Lung microvascular endothelial cell (primary cell): ENCODE measurements at places on chromosomes 5 and 9.

DNA sequence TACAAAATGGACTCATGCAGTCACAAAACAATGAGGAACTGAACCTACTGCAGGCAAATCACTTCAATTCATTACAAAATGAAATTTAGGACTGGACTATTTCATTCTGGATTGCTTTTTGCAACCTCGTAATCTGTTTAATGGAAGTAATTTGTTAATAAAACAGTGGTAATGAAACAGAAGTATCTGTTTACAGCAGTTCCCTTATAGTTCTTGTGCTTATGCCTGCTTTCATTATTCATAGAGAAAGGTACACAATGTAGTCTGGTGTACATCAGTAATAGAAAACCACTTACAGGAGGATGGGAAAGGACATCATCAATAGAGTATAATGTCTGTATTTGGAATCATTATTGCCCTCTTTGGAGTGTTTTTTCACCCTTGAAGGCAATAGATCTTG lies 389.2 kb upstream of the NUDT12 start:
- DNase-seq, result no peak

DNA sequence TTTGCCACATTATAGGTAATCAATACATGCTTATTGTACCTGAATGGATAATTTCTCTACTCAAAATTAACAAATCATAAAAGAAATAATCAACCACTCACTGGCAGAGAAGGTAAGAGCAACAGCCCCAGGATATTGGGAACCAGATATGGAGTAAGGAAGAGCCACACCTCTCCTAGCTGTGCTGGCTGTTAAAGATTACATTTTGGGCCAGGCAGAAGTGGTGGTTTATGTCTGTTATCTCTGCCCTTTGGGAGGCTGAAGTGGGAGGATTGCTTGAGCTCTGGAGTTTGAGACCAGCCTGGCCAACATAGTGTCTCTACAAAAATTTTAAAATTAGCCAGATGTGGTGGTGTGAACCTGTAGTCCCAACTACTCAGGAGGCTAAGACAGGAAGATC lies 56.4 kb downstream of the BHMT start:
- no peak for DNase-seq

DNA sequence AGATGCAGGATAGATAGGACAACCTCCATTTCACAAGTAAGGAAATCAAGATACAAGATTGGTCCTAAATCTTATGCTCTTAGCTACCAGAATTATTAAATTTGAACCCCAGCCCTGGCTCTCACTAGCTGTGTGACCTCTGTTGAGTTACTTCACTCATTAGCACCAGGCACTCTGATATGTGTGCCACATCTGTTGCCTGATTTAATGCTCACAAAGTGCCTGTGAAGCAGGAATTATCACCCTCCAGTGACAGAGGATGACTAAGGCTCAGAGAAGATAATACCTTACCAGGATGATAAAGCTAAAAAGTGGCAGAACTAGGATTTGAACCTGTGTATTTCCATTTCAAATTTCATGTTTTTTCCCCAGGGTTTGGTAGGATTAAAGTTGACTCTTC lies 110.0 kb downstream of the PLPPR1 start:
- DNase-seq, result no peak

DNA sequence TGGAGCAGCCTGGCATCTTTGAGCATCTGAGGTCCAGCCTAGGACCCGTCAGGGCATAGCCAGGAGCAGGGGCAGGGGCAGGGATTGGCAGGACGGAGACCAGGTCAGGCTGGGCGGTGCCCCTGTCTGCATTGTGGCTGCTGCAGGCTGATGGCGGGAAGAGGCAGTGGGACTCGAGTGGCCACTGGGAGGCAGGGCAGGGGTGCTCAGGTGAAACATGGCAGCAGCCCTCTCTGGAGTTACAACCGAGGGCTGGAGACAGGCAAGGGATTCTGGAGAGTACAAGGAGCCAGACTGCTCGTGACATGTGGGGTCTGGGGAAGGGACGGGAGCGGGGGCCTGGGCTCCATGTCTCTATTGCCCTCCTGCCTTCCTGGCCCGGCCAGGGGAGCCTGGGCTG lies 97.4 kb upstream of the RAPGEF1 start:
- DNase-seq, result peak; percentile 47

DNA sequence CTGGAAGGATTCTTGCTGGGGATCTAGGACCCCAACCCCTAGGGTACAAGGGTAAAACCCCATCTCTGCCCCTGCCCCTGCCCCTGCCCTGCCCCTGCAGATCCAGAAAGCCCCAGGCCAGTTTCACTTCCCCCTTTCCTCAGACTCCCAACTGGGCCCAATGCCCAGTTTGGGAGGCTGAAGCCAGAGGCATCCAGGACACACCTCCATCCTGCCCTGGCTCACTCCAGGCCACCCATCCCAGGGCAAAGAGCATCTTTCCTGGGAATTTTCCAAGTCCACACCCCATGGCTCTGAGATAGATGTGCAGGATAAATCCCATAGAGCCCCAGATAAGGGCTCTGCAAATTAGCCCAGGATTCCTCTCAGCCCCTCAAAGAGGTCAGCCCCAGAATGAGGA lies 17.4 kb downstream of the CNTFR start:
- DNase-seq, result no peak

DNA sequence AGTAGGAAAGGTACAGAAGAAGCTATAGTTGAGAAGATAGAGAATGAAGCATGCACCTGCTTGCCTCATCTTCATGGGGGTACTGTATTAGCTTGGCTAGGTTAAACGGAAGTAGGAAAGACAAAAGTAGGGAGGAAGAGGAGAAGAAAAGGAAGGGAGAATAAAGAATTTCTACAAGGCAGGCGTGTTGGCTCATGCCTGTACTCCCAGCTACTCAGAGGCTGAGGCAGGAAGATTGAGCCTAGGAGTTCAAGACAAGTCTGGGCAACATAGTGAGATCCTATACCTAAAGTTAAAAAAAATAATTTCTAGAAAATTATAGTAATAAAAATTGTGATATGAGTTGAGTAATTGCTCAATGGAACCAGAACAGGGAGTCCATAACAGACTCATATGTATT lies 61.9 kb downstream of the APTX start:
- DNase-seq, result no peak

GRCh38 chr9:73528926-73529325 lies 377.3 kb downstream of the ANXA1 start:
- DNase-seq, result no peak

DNA sequence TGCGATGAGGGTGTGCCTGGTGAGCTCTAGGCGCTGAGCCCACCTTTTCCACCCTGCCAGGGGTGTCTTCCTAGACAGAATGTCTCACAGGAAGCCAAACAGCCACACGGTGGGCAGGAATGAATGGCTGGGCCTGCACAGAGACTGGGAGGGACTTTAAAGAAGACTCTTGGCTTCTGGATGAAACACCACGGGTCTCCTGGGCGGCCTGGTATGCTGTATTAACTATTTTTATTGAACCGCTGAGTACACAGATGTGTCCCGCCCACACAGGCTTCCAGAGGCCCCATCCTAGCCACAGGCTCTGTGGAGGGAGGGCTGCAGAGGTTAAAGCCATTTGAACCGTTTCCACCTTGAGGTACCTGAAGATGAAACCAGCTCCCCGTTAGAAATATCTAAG lies 115.2 kb upstream of the CXCL14 start:
- DNase-seq, result no peak

- DNase-seq, result no peak
These were observed 3.5 kb upstream of the CNTFR start for GRCh38 chr9:34592895-34593601.

DNA sequence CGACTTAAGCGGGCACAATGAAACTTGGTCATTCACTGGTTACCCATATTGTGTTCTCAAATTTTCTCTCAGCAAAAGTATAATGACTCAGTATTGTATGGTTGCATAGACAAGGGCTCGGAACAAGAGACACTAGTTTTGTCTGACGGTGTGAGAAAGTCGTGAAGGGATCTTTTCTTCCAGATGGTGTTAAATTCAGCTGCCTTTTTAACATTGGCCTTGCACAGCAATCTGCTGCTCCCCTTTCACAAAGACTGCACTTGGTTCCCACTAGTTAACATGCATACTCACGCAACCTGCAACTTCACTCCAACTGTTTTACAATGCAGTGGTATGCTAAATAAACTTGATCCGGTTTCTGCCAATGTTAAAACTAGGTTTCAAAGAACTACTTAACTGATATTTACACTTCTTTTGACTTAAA lies 219.2 kb downstream of the MEF2C start:
- DNase-seq, result no peak

DNA sequence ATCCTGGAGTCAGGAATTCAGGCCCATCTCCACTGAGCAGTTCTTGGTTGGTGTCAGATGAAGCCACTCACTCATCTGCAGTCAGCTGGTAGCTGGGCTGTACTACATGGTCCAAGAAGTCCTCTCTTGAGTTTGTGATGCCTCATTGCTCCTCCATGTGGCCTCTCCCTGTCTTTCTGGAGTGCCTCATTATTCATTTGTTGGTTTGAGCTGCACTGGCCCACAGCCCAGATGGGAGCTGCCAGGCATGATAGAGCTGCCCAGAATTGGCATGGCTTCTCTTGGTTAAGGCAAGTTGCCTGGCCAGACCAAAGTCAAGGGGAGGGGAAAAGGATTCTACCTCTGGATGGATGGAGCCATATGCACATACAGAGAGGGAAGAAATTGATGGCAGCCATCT lies 8.0 kb downstream of the PTCD2 start:
- no peak for DNase-seq

DNA sequence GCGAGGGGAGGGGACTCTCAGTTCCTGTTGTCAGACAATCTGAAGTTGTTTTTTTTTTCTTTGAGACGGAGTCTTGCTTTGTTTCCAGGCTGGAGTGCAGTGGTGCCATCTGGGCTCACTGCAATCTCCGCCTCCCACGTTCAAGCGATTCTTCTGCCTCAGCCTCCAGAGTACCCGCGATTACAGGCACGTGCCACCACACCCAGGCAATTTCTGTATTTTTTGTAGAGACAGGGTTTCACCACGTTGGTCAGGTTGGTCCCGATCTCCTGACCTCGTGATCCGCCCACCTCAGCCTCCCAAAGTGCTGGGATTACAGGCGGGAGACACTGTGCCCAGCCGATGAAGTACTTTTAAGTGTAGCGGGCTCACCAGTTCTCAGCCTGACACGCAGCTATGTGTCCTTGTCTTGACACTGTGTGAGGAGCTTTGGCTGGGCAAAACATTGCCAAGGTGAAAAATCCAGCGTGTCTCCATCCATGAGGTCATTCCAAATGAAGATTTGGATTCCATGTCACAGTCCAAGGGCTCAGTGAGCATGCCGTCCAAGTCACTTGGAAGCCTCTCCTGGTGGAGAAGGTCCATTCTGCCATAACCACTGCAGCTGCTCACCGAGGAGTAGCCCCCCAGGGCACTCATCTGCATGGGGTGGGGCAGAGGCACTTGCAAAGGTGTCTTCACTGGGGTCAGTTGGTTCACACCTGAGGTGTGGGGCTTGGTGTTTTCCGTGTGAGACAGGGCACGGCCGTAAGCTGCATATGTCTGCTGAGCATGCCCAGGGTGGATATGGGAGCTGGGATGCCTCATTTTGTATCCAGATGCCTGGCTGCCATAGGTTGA lies 32.0 kb downstream of the OR2V1 start:
- no peak for DNase-seq

- no peak for DNase-seq
These were observed 3.7 kb downstream of the PCDHGA12 start for GRCh38 chr5:141434006-141434405.

DNA sequence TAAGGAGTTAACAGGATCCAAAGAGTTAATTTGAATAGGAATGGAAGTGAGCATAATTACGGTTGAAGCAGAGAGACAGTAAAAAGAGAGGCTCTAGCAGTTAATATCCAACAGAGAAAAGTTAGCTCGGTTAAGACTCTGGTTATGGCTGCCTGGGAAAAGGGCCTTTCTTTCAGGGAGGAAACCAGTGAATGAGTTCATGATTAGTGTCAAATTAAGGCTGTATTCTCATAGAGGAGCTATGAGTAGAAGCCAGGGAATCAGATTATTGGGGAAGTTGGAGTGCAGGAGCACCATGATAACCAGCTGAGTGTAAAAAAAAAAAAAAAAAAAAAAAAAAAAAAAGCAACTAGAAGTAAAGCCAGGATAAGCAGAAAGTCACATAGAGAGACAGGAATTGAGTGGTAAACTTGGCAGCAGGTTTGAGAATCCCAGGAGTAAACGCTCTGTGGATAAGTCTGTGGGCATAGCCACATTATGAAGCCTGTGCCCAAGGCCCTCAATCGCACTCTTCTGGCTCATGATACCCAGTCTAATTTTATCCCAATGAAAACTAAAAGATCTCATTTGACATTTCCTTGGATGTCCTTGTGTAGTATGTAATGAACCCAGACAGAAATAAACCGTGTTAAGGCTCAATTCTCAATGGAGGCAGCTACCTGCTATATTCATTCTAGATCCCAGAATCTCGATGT lies 372.6 kb upstream of the MPDZ start:
- no peak for DNase-seq

DNA sequence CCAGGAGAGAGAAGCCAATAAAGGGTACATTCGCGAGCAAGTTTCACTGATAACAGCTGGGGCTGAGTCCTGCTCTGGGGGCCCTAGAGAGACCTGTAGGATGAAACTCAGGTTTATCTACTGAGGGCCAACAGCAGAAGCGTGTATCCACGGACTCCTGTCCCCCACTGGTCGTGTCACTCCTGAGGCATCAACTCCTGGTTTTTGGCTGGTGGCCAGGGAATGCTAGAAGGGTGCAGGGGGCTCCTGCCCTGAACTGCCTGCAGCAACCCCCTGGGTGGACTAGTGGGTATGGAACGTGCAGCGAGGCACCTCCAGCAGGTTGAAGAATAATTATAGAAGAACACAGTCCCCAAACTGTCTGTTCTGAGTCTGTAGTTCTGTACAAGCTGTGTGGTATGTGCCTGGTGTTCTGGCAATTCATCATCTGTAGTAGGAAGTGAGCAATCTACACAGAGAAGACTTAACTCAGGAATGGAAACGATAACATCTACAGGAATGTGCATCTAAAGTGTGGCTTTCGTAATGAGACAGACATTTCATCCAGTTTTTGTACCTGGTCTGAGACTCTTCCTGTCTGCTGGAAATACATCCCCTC lies 64.5 kb upstream of the GNA14 start:
- DNase-seq, result peak; percentile 92

DNA sequence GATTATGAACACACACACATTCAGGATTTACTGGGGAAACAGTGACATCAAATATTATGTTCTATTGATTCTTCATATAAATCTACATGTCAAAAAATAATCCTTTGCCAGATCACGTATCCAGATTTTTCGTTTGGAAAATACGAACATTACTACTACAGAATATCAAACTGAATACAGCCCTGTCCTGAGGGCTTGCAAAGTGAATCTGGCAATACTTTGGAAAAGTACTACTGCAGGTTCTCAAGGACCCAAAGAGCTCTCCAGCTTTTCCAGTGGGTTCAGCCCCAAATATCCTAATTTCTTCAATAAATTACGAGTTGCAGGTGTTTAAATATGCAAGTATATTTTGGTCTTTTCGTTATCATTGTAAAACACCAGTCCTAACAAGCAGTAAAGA lies 411 bp upstream of the NDUFS4 start:
- no peak for DNase-seq

- DNase-seq, result no peak
These were observed 68.5 kb upstream of the MYO10 start for GRCh38 chr5:17004441-17005106.

DNA sequence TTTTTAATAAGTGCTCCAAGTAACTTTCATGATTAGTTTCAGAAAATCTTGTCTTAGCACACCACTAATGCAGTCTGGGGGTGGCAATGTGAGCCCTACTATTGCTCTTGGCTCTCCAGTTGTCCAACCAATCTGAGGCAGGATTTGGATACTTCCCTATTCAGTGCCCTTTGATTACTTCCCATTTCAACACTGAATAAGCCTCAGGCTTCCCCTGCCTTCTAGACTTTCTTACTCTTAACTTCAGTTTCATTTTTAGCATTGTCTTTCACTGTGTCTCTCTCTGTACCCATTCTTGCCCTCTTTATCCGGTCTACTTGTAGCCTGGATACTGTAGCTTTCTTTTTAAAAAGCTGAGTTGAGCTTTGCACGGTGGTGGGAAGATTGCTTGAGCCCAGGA lies 186.1 kb downstream of the C9orf152 start:
- no peak for DNase-seq
